Suprapubic skin (tissue), 4 donors: ENCODE measurements at places on chromosomes 13 and 19.

DNA sequence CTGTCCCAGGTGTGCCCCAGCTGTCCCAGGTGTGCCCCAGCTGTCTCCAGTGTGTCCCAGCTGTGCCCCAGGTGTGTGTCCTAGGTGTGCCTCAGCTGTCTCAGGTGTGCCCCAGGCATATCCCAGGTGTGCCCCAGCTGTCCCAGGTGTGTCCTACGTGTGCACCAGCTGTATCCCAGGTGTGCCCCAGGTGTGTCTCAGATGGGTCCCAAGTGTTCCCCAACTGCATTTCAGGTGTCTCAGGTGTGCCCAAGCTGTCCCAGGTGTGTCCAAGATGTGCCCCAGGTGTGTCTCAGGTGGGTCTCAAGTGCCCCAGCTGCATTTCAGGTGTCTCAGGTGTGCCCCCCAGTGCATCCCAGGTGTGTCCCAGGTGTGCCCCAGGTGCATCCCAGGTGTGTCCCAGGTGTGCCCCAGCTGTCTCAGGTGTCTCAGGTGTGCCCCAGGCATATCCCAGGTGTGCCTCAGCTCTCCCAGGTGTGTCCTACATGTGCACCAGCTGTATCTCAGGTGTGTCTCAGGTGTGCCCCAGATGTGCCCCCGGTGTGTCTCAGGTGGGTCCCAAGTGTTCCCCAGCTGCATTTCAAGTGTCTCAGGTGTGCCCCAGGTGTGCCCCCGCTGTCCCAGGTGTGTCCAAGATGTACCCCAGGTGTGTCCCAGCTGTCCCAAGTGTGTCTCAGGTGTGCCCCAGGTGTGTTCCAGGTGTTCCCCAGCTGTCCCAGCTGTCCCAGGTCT, 1.3 kb upstream of the GRK1 start:
- peak; percentile 74 for DNase-seq

DNA sequence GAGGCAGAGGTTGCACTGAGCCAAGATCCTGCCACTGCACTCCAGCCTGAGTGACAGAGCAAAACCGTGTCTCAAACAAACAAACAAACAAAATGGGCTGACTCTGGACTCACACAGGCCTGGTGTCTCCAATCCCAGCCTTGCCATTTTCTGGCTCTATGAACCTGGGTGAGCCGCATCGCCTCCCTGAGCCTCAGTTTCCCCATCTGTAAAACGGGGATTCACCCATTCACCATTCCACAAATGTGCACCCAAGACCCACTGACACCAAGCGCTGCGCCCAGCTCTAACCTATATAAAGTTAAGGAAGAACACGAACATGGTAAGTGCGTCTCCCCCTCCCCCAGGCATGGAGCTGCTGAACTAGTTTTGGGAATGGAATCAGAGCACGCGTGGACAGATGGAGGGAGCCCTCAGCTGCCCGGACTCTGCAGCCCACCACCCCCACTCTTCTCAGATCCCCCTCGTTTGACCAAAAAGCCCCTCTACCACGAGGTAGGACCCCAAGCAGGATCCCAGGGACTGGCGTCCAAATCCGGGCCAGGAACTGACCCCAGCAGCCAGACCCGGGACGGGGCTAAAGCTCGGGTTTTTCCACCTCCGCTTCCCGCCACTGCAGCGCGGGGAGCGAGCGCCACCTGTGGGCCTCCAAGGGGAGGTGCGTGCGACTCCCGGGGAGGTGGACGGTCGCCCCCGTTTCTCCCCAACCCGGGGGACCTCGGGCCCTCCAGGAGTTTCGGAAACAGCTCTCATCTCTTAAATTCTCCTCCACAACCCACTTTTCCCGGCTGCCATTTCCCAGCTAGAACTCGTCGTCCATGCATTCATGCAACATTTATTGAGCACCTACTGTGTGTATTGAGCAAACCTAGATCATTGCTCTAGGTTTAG, 33.0 kb upstream of the ADGRE5 start:
- peak; percentile 83 for DNase-seq

DNA sequence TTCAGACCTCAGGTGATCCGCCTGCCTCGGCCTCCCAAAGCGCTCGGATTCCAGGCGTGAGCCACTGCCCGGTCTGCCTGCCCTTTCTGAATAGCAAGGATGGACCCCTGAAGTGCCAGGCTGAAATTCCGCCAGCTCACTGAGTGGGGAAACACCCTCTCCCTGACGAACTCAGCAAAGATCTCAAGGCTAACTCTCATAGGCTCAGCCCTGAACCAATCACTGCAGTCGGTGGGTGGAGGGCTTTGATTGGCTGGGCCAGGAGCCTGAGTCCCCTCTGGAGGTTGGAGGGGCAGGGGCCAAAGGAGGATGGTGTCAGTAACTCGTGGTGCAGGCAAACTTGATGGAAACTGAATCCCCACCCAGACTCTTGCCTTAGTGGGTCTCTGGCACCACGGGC, 11.2 kb upstream of the COMP start:
- DNase-seq: no peak

DNA sequence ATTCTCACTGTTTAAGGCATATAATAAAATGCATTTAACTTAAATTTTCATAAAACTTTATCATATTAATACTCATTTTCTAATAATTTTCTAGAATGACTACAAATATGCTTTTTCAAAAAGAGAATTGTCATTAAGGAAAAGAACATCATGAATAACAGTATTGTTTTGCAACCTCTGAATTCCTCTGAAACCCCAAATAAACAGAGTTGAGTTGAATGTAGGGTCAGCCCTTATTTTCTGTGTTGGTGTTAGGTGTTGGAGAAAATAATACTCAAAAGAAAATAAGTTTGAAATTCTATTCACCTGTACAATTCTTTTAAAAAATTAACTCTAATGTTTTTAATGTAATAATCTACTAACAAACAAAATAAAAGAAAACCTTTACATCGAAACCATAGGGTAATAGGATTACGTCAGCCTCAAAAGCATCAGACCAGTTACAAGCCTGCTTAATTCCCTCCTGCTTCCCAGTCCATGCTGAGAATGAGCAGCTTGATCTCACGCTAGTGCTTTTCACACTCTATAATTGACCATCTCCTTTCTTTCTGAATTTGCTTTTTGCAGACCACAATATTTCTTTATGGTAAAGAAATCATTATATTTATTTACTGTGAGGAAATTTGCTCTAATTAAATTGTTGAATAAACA, 160.9 kb downstream of the PCDH9 start:
- DNase-seq: no peak
